SJSA1 (cell line): ENCODE measurements at places on chromosomes 4 and X. TPM values are rescaled to one million over a fixed set of nuclear protein-coding genes. Genes with fewer than 3 reads are reported as not detected.

- no peak overlapping the region for H3K4me3 ChIP-seq
- no peak for DNase-seq
- H3K27me3 ChIP-seq: no peaks in the 10 kb centered on the region
- no peak overlapping the region for H3K27ac ChIP-seq
Observed at GRCh38 chrX:30931920-30932319, 42.9 kb upstream of the TAB3 start.

The LRP2BP gene
- total RNA-seq: 0.22 and 0.29 TPM in 2 replicates

DNA sequence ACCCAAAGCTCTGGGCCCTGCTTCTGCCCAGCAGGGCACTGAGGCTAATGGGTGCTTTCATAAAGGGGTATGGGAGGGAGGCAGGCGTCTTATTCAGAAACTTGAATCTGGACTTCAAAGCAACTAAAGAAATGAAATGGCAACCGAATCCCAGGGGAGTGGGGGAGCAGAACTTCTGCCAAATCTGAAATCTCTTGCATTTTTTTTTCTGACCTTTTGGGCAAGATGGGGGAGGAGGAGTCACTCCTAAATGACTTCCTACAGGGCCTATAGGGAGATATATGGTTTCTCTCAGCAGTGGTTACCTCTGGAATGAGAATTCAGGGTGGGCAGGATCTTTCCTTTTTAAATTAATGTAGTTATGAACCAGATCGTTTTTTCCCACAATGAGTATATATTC is 30.6 kb upstream of the KIAA1210 start:
- no peaks in the 10 kb centered on the region for H3K4me1 ChIP-seq
- H3K27ac ChIP-seq: no peak overlapping the region
- no peak overlapping the region for H3K4me3 ChIP-seq
- DNase-seq: no peak

The LNX1 gene
- 0.09 TPM in 1 of 2 replicates, not detected in the other for total RNA-seq

DNA sequence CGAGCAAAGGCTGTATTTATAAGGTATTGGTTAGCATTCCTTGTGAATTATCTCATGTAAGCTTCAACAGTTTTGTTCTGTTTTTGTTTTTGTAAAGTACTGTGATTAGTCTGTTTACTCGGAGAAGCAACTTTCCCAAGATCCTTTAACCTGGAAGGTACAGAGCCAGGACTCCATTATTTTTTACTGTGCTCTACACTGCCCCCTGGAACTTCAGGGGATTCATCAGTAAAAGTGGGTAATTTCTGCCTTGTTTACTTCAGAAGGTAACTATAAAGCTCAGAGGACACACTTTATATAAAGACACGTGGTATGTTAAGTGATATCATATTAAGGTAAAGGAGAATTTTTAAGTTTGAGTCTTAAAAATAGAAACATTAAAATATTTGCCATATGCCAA is 124.9 kb downstream of the IQCM start:
- no peak overlapping the region for H3K27ac ChIP-seq
- H3K4me1 ChIP-seq: no peaks in the 10 kb centered on the region
- no peak overlapping the region for H3K4me3 ChIP-seq
- no peak for DNase-seq
- no peaks in the 10 kb centered on the region; the same call in 1 of the 2 replicates for H3K27me3 ChIP-seq
- H3K36me3 ChIP-seq: no peaks in the 10 kb centered on the region

- H3K4me1 ChIP-seq: no peaks in the 10 kb centered on the region
- no peaks in the 10 kb centered on the region for H3K27me3 ChIP-seq
- DNase-seq: no peak
- H3K27ac ChIP-seq: no peak overlapping the region
- H3K36me3 ChIP-seq: no peaks in the 10 kb centered on the region
Observed at GRCh38 chr4:149062997-149063396, 620.8 kb upstream of the NR3C2 start.

DNA sequence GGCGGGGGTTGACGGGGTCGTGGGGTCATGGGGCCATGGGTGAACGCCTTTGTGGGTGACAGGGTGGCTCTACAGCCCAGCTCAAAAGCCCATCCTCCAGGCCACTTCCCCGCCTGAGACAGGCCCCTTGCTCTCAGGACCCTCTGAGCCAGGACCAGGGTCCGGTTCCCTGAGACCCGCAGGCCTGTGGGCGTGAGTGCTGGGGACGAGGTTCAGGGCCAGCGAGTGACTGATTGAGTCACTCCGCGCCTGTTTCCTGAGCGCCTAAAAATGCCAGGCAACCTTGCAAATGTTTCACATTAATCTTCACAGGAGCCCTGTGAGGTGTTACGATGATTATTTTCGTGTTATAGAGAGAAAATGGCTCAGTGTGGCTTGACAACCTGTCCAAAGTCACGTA is 97.8 kb downstream of the ZNF674 start:
- H3K4me1 ChIP-seq: peaks cover 9% of the 10 kb centered on the region
- peak overlapping the region; percentile 58 for H3K4me3 ChIP-seq
- no peaks in the 10 kb centered on the region for H3K27me3 ChIP-seq
- peak overlapping the region; percentile 84 for H3K27ac ChIP-seq
- DNase-seq: no peak

DNA sequence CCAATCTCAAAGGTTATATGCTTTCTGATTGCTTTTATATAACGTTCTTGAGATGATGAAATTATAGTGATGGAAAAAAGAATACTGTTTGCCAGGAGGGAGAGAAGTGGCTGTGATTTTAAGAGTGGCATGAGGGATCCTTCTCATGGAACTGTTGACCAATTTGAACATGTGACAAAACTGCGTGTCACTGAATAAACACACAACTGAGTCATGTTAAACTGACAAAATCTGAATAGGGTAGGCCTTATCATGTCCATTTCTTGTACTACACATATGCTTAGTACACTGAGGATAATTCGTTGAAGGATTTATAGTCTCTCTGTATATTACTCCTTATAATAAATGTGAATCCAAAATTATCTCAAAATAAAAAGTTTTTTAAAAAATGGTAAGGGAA is 22.2 kb upstream of the HSPA4L start:
- DNase-seq: no peak
- no peaks in the 10 kb centered on the region for H3K36me3 ChIP-seq
- no peaks in the 10 kb centered on the region for H3K27me3 ChIP-seq
- H3K4me3 ChIP-seq: no peak overlapping the region
- H3K4me1 ChIP-seq: no peaks in the 10 kb centered on the region

DNA sequence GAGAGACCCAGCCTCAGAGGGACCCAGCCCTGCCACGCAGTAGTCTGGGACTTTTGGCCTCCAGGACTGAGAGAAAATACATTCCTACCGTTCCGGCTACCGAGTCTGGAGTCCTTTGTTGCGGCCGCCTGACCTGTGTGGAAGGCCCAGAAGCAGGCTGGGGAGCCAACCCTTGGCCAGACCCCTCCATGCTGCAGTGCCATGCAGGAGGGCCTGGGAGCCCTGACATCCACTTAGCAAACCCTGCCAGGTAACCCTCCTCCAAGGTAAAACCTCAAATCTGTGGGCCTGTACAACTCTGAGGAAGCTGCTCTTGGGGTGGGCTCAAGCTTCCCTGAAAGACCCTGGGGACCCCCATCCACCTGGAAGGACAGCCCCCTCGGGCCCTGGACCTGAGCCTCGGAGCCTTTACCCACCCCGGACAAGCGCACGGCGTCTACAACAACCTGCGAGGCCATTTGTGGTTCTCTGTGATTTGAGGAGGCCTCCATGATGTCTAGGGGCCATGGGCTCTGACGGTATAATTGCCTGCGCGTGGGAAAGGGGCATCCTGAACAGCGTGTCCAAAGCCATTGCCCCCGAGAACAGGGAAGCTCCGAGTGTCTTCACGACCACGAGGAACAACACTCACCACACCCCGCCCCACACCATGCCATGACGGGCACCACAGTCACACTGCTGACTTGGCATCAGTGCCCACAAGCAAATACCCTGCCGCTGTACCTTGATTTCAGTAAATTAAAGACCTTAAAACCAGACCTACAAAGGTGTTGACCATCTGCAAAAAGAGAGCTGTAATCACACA is 58.7 kb downstream of the ZFYVE28 start:
- no peak overlapping the region for H3K27ac ChIP-seq
- no peak overlapping the region for H3K4me3 ChIP-seq
- no peak for DNase-seq

The SLC10A4 gene
- not detected in 2 replicates for total RNA-seq

DNA sequence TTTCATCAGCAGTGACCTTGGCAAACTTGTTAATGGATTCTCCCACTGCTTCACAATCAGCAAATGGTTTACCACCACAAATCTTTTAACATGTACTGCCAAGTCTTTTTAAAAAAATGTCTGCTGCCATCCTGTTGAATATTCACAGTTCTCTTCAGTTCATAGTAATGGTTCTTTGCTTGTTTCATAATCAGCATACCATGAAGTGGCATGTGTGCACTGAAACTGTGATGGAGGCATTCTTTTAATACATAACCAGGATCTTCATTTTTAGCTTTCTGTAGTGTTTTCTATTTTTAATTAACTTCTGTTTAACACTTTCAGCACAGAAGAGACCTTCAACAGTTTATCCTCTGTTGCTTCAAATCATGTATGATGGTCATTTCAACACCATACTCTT is 230.1 kb upstream of the ARSJ start:
- H3K4me3 ChIP-seq: no peak overlapping the region
- H3K4me1 ChIP-seq: 0 out of 2 replicates have a peak, but pooled peaks cover 8% of the 10 kb centered on the region
- no peaks in the 10 kb centered on the region for H3K27me3 ChIP-seq
- no peak for DNase-seq
- no peak overlapping the region for H3K27ac ChIP-seq

DNA sequence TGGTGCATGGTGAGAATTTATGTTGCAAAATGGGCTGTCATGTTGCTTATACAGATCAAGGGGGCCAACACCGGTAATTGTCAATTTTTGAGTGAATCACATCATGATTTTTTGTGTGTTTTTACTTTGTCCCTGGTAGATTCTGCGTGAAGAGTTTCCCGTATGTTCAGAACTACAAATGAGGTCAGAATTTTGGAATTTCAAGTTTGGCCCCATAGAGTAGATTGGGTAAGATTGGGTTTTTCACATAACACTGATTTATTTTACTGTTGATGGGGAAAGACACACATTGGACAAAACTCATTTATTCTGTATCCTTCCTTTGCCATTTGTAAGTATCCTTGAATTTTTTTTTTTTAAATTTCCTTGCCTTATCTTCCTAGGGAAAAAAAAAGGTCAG is 158.5 kb upstream of the MXRA5 start:
- H3K4me3 ChIP-seq: no peak overlapping the region
- H3K27me3 ChIP-seq: no peaks in the 10 kb centered on the region
- no peak overlapping the region for H3K27ac ChIP-seq
- H3K36me3 ChIP-seq: no peaks in the 10 kb centered on the region
- no peak for DNase-seq
- no peaks in the 10 kb centered on the region for H3K4me1 ChIP-seq

The ITGB1BP2 gene
- total RNA-seq: 0.74 TPM in 1 of 2 replicates, not detected in the other

The RIBC1 gene
- 0.39 and 2.5 TPM in 2 replicates for total RNA-seq

The HPGDS gene
- total RNA-seq: not detected in 2 replicates

DNA sequence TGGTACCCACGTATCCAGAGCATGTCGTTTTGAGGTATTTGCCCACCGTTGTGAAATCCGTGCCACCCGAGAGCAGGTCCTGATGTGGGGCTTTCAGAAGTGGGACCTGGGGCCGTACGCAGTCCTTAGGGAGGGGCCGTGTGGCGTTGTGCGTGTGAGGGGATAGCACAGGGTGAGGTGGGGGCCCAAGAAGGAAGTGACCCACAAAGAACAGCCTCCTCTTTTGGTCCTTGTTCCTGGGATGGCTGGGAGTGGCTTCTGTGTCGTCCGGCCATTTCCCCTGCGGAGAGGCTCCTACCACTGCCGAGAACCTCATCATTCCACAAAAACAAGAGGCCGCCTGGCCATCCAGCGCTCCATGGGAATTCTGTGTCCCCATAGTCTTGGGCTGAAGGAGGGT is 17.0 kb upstream of the MSANTD1 start:
- peaks cover 26% of the 10 kb centered on the region for H3K36me3 ChIP-seq
- peaks cover 12% of the 10 kb centered on the region for H3K4me1 ChIP-seq
- H3K27me3 ChIP-seq: no peaks in the 10 kb centered on the region
- H3K4me3 ChIP-seq: no peak overlapping the region
- no peak for DNase-seq

DNA sequence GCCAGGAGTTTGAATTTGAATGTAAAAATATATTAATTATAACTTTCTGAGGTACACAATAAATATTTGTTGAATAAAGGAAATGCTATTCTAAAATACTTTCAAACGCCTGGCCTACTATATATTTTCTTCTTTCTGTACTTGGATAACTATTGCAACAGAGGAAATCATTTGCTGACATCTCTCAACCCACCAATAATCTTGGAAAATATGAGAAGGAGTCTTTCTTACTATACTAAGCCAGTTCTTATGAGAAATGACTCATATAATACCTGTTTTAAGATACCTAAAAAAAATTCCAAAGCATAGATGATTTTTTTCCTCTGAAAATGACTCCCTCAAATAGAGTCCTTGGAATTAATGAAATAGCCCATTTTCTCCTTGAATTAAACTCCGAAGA is 64.1 kb downstream of the CAMK2D start:
- DNase-seq: no peak
- peaks cover 31% of the 10 kb centered on the region for H3K4me1 ChIP-seq
- no peak overlapping the region for H3K4me3 ChIP-seq
- no peaks in the 10 kb centered on the region for H3K27me3 ChIP-seq
- H3K27ac ChIP-seq: no peak overlapping the region

The HMX1 gene
- total RNA-seq: 0.63 TPM in 1 of 2 replicates, not detected in the other

DNA sequence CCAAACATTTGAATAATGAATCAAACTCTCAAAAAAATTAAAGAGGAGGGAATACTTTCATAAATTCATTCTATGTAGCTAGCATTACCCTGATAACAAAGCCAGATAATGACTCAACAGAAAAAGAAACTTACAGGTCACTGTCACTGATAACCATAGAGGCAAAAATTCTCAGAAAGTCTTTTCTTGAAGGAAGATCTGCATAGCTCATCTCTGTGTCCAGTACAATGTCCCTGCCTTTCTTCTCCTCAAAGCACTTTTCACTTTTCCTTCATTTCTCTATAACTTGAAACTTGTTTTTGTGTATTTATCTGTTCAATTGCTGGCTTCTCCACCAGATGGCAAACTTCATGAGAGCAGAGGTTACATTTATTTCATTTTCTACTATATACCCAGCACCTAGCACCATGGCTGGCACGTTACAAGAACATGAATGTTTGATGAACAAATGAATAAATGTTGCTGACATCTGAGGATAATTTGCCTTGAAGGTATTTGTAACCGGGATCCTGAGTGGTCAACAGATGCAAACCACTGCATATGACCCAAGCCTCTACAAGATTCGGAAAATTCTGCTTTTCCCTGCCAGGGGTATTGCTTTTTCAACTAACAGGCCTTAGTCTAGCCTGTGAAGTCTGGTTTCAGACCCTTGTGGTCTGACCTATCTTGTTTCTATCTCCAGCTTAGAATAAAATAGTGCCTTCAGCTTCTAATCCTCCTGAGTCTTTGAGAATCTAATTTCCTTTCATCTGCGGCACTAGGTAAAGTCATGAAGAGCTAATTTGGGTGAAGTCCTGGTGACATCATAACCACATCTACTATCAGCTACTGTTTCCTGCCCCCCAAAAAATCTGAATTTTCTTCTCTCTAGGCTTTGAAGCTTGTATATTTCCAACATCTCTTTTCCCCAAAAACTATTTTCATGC is 52.5 kb upstream of the ANTXR2 start:
- no peaks in the 10 kb centered on the region for H3K27me3 ChIP-seq
- H3K4me3 ChIP-seq: no peak overlapping the region
- H3K4me1 ChIP-seq: peaks cover 31% of the 10 kb centered on the region

- no peaks in the 10 kb centered on the region for H3K36me3 ChIP-seq
- no peaks in the 10 kb centered on the region for H3K4me1 ChIP-seq
- no peak for DNase-seq
- no peaks in the 10 kb centered on the region for H3K27me3 ChIP-seq
- H3K4me3 ChIP-seq: no peak overlapping the region
Observed at GRCh38 chrX:55451141-55451540, 786 bp upstream of the MAGEH1 start.

The OPRPN gene
- not detected in 2 replicates for total RNA-seq

The RHOXF2 gene
- not detected in 2 replicates for total RNA-seq

GRCh38 chrX:110081740-110082139 is 78.8 kb downstream of the TMEM164 start:
- no peaks in the 10 kb centered on the region for H3K27me3 ChIP-seq
- peaks cover 21% of the 10 kb centered on the region for H3K4me1 ChIP-seq
- no peak overlapping the region for H3K4me3 ChIP-seq
- DNase-seq: no peak
